Activated T-helper 2 cell treated with anti-CD3 and anti-CD28 coated beads, Interferon-gamma antibody, Interleukin-2, Interleukin-4, amounts not matched to agents 10 μg/mL and 5 μg/mL and 100 μg/mL, durations not matched to agents 14 hours and 24 hours and 36 hours (primary cell): ENCODE measurements at places on chromosomes 12 and 14.

GRCh38 chr14:54338696-54339317 is 58.0 kb upstream of the CDKN3 start:
- no peaks in the 10 kb centered on the region for H3K4me1 ChIP-seq
- no peak overlapping the region for H3K4me3 ChIP-seq
- peaks cover 22% of the 10 kb centered on the region for H3K27me3 ChIP-seq
- no peak overlapping the region for H3K27ac ChIP-seq

DNA sequence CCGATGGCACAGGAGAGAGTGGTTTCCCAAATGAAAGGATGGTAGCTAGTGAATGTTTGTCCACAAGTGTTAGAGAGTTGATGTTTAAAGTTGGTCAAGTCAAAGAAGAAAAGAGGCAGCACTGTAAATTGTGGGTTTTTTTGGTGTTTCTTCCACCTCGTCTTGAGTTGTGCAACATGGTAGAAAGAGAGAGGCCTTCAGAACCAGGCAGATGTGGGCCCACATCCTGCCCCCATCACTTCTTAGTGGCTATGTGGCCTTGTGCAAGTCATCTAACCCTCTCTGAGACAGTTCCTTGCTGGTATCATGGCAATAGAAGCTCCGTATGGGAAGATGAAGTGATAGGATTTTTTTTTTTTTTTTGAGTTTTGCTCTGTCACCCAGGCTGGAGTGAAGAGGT is 60.8 kb downstream of the NDUFA12 start:
- H3K27me3 ChIP-seq: peaks cover 5% of the 10 kb centered on the region
- H3K4me1 ChIP-seq: peaks cover 31% of the 10 kb centered on the region
- H3K27ac ChIP-seq: peak overlapping the region; percentile 4
- peaks cover 18% of the 10 kb centered on the region for H3K36me3 ChIP-seq
- DNase-seq: no peak
- no peak overlapping the region for H3K4me3 ChIP-seq

- H3K27me3 ChIP-seq: peaks cover 8% of the 10 kb centered on the region
- H3K4me3 ChIP-seq: no peak overlapping the region
- DNase-seq: no peak
- H3K27ac ChIP-seq: no peak overlapping the region
- H3K4me1 ChIP-seq: peaks cover 12% of the 10 kb centered on the region
- H3K36me3 ChIP-seq: no peaks in the 10 kb centered on the region
Observed at GRCh38 chr14:71238835-71239234, 331.6 kb downstream of the PCNX1 start.

DNA sequence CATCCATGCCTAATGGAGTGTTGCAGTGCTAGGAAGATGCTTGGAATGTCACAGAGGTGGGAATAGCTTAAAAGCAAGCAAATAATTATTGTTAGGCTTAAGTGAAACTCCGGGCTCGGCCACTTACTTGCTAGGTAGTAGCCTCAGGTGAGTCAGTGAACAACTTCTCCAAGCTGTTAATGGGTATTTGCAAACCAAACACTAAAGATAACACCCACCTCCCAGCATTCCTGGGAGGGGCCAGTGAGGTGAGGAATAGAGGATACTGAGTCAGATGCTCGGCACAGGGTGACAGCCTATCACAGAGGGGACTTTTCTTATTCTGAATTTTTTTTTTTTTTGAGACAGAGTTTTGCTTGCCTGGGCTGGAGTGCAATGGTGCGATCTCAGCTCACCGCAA is 151.2 kb upstream of the RFLNA start:
- no peak overlapping the region for H3K27ac ChIP-seq
- no peak overlapping the region for H3K4me3 ChIP-seq
- no peaks in the 10 kb centered on the region for H3K4me1 ChIP-seq
- no peaks in the 10 kb centered on the region for H3K36me3 ChIP-seq
- DNase-seq: no peak
- H3K27me3 ChIP-seq: peaks cover 12% of the 10 kb centered on the region

GRCh38 chr14:99408286-99408970 is 72.2 kb downstream of the SETD3 start:
- no peak for DNase-seq
- no peaks in the 10 kb centered on the region for H3K27me3 ChIP-seq
- H3K27ac ChIP-seq: no peak overlapping the region
- H3K4me1 ChIP-seq: peaks cover 16% of the 10 kb centered on the region
- H3K4me3 ChIP-seq: no peak overlapping the region
